NCI-H524 treated with DMSO at 0.1 percent for 48 hours (cell line): ENCODE measurements at places on chromosomes 3 and 15.

DNA sequence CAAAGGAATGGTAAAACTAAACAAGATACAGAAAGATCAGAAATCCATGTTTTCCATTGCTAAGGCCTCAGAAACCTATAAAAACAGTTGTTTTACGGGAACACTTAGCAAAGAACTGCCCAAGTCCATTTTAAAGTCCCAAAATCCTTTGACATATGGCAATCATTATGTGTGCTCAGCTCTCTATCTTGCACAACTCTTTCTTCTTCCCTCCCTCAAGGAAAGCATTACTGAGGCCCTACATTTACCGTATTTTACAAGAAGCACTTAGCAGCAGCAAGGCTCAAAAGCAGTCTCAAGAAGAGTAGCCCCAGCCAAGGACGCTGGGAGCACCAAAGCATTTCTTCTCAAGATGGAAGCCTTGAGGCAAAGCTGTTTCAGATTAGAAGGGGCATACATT, 169.6 kb upstream of the LRTM1 start:
- DNase-seq, result no peak

DNA sequence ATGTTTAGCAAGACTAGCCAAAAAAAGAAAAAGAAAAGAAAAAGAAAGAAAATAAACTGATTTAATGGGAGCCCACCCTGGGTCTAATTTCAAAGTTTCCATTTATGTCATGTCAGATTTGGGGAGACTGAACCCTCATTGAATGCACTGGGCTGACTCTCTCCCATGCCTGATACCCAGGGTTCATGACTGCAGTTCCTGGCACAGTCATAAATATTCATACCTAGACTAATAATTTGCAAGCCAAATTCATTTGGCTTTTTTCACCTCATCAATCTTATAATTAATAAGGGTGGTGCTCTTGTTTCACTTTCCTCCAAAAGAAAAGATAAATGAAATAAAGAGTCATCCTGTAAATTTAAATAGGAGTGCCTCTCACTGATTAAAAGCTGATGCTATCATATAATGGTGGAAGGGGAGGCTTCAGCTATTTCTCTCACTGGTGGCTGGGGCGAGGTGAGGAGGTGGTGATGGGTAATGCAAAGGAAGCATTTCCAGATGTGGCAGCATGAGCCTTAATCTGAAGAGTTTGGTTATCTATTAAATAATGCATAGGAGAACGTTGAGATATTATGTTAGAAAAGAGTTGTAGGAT, 224.5 kb downstream of the MEIS2 start:
- no peak for DNase-seq

DNA sequence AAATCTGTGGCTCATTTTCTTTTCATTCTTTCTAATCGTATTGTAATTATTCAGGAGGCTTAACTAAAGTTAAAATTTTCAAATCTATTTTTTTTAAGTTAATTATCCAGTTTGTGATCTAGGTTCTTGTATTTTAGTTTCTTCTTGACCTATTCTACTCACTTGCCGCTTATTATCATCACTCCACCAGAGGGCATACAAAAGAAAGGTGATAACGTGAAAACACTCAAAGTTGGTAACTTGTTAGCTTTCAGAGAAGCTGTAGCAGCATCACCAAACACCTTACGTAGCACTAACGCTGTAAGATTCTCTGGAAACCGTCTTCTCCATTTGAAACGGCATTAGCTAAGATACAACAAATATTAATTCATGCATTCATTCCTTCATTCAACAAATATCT, 4.8 kb downstream of the GNB4 start:
- DNase-seq, result no peak

DNA sequence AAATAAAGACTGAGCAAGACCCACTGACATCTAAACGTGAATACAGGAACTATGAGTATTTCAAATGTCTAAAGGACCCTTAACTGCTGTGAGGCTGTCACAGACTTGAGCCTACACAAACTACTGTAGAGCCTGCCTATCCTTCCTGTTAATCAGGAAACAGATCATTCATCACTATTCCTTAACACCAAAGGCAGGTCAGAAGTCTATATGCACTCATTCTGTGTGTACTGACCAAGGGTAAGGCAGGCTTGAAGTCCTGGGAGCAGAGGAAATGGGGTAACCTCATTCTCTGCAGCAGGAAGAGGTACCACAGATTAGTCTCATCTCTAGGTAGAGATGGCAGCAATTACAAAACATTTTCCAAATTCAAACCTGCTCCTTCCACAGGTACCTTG, 30.7 kb downstream of the NPTN start:
- DNase-seq, result no peak
